ENCODE measurements at places on chromosomes 12 and 14.

DNA sequence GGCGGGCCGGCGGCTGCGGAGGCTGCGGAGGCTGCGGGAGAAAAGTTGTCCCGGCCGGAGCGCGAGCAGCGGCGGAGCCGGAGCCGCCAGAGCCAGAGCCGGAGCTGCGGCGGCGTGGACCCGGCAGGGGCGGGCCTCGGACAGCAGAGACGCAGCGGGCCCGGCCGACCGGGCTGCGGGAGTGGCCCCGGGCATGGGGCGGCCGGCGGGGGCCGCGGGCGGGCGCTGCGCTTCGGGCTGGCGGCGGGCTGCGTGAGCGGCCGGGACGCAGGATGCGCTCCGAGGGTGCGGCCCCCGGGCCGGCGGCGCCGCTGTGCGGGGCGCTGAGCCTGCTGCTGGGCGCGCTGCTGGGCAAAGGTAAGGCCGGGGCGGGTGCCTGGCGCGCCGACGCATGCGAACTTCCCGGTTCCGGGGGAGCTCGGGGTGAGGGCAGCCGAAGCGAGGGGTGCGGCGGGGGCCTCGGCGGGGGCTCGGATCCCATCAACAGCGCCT, at the start of gene TMEM132C:
Gene TMEM132C, plus strand, starts transcription at position 40 of the 492 bp plus-strand sequence. Its CDS starts 233 bp downstream, at position 273.
- no peak for DNase-seq

- DNase-seq: no peak
These were observed 538.9 kb downstream of the SNAPC1 start for GRCh38 chr14:62301080-62301479.

- no peak for DNase-seq
These were observed 147.6 kb downstream of the PHETA1 start for GRCh38 chr12:111221062-111222026.

- no peak for DNase-seq
These were observed 305.9 kb upstream of the AMIGO2 start for GRCh38 chr12:47385653-47386052.

- no peak for DNase-seq
These were observed 2.5 kb upstream of the MAX start for GRCh38 chr14:65104791-65105190.

DNA sequence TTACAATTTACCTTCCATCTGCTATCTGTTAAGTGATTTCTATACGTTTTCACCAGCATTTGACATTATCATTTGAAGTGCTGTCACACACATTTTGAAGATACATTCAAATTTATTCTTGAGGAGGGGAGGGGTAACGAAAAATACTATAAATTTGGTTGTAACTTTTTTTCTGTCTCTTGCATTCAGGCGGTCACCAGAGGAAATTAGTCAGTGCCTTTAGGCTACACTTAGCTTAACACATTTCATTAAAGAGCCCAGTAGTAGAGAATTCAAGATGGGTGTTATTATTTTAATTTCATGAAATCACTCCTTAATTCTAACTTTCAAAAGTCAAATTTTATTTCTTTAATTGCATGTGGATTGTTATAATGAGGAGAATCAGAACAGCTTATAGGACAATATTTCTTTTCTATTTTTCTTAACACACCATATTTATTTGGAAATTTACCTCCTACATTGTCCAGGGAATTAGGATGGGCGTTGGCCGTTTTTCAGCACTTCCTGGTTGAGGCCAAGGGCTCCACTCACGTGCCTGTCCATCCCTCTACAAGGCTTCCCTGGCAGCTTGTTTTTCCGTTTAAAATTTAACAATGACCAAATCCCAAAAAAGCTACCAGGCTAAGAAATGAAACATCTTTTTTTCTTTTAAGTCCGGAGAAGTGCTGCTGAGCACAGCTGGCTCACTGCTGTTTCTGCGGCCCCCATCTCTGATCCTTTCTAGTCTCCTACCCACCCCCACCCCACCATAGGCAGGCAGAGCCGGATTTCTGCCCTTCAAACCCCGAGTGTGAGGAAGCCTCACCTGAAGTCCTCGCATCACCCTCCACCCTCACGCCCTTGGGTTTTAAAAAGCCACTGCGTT, 1.1 kb upstream of the FAR2 start:
- peak; percentile 38 for DNase-seq

- peak; percentile 31 for DNase-seq
These were observed 41.0 kb downstream of the TRAF3 start for GRCh38 chr14:102817942-102818940.

DNA sequence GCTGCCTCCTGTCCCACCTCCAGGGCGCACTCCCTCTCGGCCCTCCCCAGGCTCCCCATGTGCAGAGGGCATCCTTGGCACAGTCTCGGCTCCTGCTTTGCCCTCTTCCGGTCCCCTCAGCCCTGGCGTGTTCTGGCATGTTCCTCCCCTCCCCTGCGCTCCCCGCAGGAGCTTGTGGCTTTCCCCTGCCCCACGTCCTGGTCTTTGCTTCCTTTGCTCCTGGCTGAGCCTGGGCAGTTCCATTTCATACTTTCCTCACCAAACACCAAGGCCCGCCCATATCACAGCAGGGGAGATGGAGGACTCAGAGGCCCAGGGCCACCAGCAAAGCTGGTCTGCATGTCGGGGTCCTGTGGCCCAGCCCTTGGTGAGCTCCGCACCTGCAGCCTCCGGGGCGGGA, 56.0 kb downstream of the FBRSL1 start:
- no peak for DNase-seq

- DNase-seq: no peak
These were observed 33.5 kb downstream of the UNC79 start for GRCh38 chr14:93464271-93464670.

GRCh38 chr14:46140445-46140844, 511.1 kb downstream of the RPL10L start:
- DNase-seq: no peak

DNA sequence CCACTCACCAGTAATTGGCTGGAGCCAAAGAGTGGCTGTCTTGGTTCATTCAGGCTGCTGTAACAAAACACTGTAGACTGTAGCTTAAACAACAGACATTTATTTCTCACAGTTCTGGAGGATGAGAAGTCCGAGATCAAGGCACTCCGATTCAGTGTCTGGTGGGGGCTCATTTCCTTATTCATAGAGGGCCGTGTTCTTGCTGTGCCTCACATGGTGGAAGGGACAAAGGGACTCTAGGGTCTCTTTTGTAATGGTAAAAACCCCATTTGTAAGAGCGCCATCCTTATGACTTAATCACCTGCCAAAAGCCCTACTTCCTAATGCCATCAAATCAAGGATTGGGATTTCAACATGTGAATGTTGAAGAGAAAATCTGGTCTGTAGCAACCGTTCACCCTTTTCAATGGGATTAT, 34.7 kb upstream of the CDKN3 start:
- no peak for DNase-seq

DNA sequence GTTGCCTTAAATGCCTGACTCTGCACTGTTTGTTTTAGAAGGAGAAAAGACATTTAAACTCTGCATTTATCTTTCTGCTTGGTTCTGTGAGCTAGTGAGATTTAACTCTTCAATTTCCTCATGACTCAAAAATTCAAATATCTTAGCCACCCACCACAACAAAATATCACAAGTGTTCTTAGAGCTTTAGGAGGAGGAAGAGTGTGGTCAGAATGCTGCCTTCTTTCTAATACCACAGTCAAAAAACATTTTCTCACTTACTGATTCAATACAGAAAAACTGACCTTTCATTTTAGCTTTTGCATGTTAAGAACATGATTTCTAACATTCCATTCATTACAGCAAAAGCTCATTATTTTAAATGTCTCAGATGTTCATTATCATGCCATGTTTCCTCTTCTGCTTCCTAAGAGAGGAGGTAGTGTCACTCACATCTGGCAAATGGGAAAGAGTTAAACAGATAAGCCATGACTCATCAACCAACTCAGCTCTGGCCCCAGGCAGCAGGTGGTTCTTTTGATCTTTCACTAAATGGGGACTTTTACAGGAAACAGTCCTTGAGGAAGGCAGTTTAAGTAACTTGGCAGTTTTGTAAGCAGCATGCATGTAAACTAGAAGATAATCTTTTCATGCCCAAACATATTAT, 56.4 kb upstream of the RNU6-8 start:
- peak; percentile 79 for DNase-seq

GRCh38 chr14:53956427-53957201, at the start of gene BMP4:
Gene BMP4 (minus strand): TSS chr14:53956825. CDS start chr14:53952222, 4,603 bp downstream.
- peak; percentile 71 for DNase-seq
